ENCODE measurements at places on chromosomes 5 and 9. TPM values are rescaled to one million over a fixed set of nuclear protein-coding genes. Genes with fewer than 3 reads are reported as not detected.
A peak's percentile ranks its signal among the peaks of the same experiment; 100 is the strongest.

SV2C gene
- polyA plus RNA-seq: not detected

FOXD4L6 gene
- not detected for polyA plus RNA-seq

PCDHAC2 gene
- polyA plus RNA-seq: not detected

FAM221B gene
- polyA plus RNA-seq: not detected

GRCh38 chr5:39816866-39817265, 392.1 kb upstream of the DAB2 start:
- H3K36me3 ChIP-seq: no peaks in the 10 kb centered on the region
- DNase-seq: no peak
- peaks cover 3% of the 10 kb centered on the region for H3K27me3 ChIP-seq
- H3K4me1 ChIP-seq: no peaks in the 10 kb centered on the region
- no peak overlapping the region for H3K27ac ChIP-seq

- no peak overlapping the region for H3K4me3 ChIP-seq
- H3K36me3 ChIP-seq: no peaks in the 10 kb centered on the region
Measured at GRCh38 chr5:31730139-31730538, 91.2 kb downstream of the PDZD2 start.

DNA sequence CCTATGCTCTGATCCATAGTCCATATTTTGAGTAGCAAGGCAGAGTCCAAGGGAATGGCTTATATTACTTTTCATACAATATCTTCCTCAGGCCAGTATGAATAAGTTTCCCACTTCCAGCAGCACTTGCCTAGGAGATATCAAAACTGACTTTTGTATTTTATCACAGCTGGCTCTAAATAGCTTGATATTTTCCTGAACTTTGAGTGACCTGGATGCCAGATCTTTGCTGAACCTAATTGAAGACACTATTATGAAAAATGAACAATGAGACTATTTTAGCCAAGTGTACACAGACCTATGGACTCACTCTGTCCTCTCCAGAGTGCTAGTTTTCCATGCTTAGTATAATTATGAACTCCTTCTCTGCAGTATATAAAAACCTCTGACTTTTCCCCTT, 475.6 kb upstream of the PTGER4 start:
- no peaks in the 10 kb centered on the region for H3K36me3 ChIP-seq
- no peak for DNase-seq
- H3K27ac ChIP-seq: no peak overlapping the region
- H3K4me1 ChIP-seq: no peaks in the 10 kb centered on the region

GRCh38 chr5:5326115-5326758, 96.2 kb upstream of the ICE1 start:
- H3K4me1 ChIP-seq: no peaks in the 10 kb centered on the region
- peaks cover 23% of the 10 kb centered on the region for H3K36me3 ChIP-seq
- H3K27me3 ChIP-seq: no peaks in the 10 kb centered on the region
- no peak overlapping the region for H3K4me3 ChIP-seq
- no peak overlapping the region for H3K27ac ChIP-seq

DNA sequence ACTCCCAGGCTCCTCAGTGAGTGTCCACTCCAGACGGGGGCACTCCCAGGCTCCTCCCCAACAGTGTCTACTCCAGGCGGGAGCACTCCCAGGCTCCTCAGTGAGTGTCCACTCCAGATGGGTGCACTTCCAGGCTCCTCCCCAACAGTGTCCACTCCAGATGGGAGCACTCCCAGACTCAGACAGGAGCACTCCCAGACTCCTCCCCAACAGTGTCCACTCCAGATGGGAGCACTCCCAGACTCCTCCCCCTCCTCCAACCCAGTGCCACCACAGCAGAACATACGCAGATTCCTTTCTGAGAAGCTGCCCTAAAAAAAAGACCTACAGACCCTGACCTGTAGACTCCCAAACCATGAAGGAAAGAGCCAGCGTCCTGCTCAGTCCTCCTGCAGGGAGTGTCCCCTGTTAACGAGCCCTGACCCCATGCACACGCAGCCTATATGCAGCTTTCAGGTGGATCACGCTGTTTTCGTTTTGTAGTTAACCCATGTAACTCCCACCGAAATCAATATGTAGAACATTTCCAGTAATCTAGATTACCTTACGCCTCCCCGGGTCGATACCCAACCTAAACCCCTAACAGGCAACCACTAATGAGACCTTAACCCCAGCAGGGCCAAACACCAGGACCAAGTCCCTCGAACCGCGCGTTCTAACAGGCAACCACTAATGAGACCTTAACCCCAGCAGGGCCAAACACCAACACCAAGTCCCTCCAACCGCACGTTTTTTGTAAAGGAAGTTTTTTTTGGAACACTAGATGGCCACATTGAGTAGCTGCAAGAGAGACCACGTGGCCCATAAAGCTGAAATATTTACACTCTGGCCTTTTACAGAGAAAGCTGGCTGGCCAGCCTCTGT, 15.7 kb downstream of the PNPLA7 start:
- H3K27ac ChIP-seq: peak overlapping the region; percentile 83
- H3K4me1 ChIP-seq: peaks cover 41% of the 10 kb centered on the region
- no peaks in the 10 kb centered on the region for H3K27me3 ChIP-seq
- peaks cover 10% of the 10 kb centered on the region for H3K36me3 ChIP-seq
- peak; percentile 28 for DNase-seq

DNA sequence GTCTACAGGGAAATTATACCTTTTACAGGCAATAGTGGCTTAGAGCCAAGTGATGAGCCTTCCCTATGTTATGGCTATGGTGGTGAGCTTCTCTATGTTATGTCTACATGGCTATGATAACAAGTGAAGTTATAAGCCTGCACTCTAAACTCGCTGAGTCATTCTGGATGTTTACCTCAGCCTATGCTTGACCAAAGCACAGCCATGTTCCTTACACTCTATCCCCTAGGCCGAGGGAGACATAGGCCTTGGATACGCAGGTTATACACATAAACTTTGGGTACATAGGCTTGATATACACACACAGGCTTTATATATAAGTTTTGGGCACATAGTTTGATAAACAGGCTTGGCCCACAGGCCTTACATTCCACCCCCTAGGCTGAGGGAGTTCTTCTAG, 13.8 kb downstream of the DMAC1 start:
- no peaks in the 10 kb centered on the region for H3K27me3 ChIP-seq
- H3K36me3 ChIP-seq: peaks cover 8% of the 10 kb centered on the region
- no peak for DNase-seq
- H3K4me1 ChIP-seq: no peaks in the 10 kb centered on the region

- H3K27ac ChIP-seq: no peak overlapping the region
- H3K27me3 ChIP-seq: no peaks in the 10 kb centered on the region
- H3K4me1 ChIP-seq: no peaks in the 10 kb centered on the region
- no peaks in the 10 kb centered on the region for H3K36me3 ChIP-seq
Measured at GRCh38 chr9:16625161-16625631, 245.3 kb downstream of the BNC2 start.

GRCh38 chr9:136672431-136673087, 9.8 kb downstream of the EGFL7 start:
- peaks cover 15% of the 10 kb centered on the region for H3K27me3 ChIP-seq
- H3K27ac ChIP-seq: no peak overlapping the region
- no peaks in the 10 kb centered on the region for H3K36me3 ChIP-seq
- no peak for DNase-seq
- no peak overlapping the region for H3K4me3 ChIP-seq
- peaks cover 5% of the 10 kb centered on the region for H3K4me1 ChIP-seq

GRCh38 chr5:16866795-16867576, 69.1 kb downstream of the MYO10 start:
- no peaks in the 10 kb centered on the region for H3K4me1 ChIP-seq
- no peak overlapping the region for H3K27ac ChIP-seq
- H3K27me3 ChIP-seq: no peaks in the 10 kb centered on the region
- no peaks in the 10 kb centered on the region for H3K36me3 ChIP-seq
- no peak overlapping the region for H3K4me3 ChIP-seq
- DNase-seq: no peak

DNA sequence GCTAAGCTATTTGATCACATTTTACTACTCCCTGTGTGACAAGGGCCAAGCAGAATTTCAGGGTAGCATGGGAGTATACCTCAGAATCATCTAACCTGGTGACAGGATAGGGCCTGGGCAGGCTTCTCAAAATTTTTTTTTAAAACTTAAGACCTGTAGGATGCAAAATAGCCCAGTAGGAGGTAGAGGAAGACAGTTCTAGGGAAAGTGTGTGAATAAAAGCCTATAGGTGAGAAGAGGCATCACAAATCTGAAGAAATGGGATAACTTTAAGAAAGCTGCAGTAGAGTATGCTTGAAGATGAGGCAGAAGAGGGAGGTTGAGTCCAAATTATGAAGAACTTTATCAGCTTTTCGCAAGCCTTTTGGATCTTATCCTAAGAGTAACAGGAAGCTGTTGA, 32.3 kb downstream of the CNTRL start:
- no peak for DNase-seq
- H3K27ac ChIP-seq: peak overlapping the region; percentile 25
- no peaks in the 10 kb centered on the region for H3K27me3 ChIP-seq
- H3K36me3 ChIP-seq: peaks cover 15% of the 10 kb centered on the region

DNA sequence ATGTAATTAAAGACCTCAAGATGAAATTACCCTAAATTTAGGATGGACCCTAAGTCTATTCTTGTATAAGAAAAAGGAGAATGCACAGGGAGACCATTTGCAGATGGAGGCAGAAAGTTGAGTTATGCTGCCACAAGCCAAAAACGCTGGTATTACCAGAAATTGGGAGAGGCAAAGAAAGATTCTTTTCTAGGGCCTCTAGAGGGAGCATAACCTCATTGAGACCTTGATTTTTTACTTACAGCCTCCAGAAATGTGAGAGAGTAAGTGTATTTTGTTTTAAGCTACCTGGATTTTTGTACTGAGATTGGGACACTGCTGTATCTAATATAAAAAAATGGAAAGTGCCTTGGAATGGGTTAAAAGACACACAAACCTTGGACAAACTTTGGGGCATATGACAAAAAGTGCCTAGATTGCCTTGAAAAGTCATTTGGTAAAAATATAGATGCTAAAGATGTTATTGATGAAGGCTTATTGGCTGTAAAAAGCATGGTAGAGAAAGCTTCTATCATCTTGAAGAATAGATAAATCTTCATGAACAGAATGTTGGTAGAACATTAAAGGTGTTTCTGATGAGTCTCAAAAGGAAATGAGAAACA, 174.7 kb upstream of the PRDM9 start:
- no peaks in the 10 kb centered on the region for H3K4me1 ChIP-seq
- no peaks in the 10 kb centered on the region for H3K27me3 ChIP-seq

DNA sequence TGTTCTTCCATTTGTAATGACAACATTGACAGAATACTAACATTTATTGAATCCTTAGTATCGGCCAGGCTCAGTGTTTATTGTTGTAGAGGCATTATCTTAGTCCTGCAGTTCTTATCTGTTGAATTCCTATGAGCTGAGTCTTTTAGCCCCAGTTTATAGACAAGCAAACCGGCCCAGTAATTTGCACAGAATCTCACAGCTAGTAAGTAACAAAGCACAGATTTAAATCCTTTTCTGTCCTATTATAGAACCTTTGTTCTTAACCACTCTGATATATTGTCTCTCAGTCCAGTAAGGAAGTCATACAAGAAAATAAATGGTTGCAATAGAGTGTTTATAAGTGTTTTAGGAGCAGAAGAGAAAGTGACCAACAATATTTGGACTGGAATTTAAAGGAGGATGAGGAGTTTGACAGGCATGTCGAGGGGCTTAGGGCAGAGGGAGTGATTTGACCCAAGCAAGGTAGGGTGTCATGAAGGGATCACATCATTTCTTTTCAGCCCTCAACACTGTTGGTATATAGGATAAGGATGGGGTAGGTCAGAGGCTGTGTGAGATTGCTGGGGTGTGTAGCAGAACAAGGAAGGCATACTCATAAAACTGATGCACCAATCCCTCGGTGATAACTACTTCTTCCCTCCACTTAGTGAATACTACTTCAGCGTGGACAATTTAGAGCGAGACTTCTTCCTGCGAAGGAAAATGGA, 39.5 kb downstream of the LARP1 start:
- H3K4me3 ChIP-seq: no peak overlapping the region
- H3K36me3 ChIP-seq: peaks cover 8% of the 10 kb centered on the region
- DNase-seq: no peak
- H3K4me1 ChIP-seq: peaks cover 16% of the 10 kb centered on the region
- H3K27me3 ChIP-seq: no peaks in the 10 kb centered on the region

DNA sequence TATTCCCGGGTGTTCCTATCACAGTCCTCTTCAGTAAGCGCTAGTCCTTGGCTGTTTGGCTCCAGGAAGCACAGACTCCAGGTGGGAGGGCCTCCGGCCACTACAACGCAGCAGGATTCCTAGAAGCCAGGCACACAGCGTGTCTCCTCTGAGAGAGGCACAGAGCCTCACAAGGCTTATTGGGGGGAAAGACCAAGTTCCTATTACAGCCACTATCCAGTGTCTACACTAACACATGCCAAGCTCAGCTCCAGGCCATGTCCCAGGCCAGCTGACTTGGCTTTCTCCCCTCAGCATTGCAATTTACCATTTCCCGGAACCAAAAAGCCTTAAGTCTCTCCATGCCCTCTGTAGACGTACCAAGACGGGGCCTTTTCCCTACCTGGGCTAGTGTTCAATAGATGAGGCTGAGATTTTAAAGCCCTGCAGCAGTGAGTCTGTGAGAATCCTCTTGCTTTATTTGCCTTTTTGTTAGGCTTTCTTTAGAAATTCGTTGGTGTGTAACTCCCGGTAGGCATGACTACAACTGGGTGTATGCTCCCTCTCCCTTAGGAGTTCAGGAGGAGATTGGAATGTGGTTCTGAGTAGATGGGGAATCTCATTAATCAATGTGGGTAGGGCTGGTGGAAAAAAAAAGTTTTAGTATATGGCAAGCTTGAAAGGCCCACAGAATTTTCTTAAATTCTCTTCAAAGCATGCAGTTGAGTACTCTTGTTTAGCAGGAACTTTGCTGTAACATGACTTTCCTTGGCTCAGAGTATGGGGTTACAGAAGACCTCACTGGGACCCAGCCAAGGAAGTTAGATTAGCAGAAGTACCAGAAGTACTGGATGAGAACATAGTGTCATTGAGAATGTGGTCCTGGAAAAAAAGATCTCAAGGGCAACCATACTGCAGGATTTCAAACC, 84.3 kb upstream of the SLC1A3 start:
- H3K4me3 ChIP-seq: no peak overlapping the region
- no peaks in the 10 kb centered on the region for H3K4me1 ChIP-seq
- no peaks in the 10 kb centered on the region for H3K36me3 ChIP-seq
- DNase-seq: no peak
- H3K27ac ChIP-seq: no peak overlapping the region
- H3K27me3 ChIP-seq: no peaks in the 10 kb centered on the region

- DNase-seq: no peak
- H3K4me1 ChIP-seq: no peaks in the 10 kb centered on the region
- no peak overlapping the region for H3K4me3 ChIP-seq
- H3K36me3 ChIP-seq: no peaks in the 10 kb centered on the region
- H3K27me3 ChIP-seq: no peaks in the 10 kb centered on the region
- H3K27ac ChIP-seq: no peak overlapping the region
Measured at GRCh38 chr9:79184831-79185230, 386.9 kb upstream of the TLE4 start.

Data from naive B cell (primary cell).